ENCODE measurements at places on chromosomes 4 and X.

DNA sequence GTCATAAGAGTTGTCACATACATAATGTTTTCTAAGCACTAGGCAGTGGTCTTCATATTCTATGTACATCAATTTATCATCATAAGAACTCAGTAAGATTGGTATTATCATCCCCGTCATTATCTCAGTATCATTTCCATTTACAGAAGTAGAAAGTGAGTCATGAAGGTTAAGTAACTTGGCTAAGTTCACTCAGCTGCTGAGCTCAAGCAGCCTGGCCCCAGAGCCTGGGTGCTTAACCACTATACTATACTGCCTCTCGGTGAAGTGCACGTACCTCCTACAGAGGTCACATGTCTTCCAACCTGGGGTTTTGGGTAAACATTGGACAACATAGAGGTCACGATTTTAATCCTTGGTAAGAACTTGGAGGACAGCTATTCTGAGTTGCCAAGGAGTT lies 161.5 kb upstream of the GATB start:
- no peak for DNase-seq

- DNase-seq, result no peak
Observed at GRCh38 chr4:61041527-61041926, 158.6 kb upstream of the ADGRL3 start.

DNA sequence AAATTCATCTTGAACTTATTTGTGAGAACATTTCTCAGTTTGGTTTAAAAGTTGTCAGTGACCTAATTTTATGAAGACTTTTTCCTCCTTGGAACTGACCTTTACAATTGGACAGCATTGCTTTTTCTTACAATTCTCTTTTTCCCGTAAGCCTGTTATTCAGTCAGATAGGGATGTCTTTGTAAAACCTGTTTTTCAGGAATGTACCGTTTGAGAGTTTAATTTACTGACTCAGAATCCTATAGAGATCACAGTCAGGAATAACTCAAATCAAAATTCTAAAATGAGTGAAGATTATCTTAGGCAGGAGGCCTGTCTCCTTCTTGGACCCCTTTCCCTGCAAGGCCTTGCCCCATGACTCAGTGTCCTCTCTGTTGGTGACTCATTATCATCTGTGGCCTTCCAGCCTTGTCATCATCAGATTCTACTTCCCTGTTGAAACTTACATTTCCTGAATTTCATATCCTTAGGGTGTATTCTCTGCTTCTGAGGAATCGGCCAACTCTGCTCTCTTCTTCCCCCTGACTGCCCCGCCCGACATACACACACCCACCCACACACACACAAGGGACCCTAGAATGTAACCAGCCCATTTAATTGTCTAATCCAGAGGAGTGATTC lies 99.8 kb downstream of the ARHGAP10 start:
- DNase-seq, result no peak

GRCh38 chr4:15400981-15401671 lies 26.7 kb upstream of the C1QTNF7 start:
- DNase-seq, result no peak
